Mesendoderm (in vitro differentiated cells): ENCODE measurements at places on chromosomes 13 and 19.

- peak; percentile 56 for DNase-seq
Measured at GRCh38 chr13:21069561-21070004, 8.2 kb upstream of the LATS2 start.

DNA sequence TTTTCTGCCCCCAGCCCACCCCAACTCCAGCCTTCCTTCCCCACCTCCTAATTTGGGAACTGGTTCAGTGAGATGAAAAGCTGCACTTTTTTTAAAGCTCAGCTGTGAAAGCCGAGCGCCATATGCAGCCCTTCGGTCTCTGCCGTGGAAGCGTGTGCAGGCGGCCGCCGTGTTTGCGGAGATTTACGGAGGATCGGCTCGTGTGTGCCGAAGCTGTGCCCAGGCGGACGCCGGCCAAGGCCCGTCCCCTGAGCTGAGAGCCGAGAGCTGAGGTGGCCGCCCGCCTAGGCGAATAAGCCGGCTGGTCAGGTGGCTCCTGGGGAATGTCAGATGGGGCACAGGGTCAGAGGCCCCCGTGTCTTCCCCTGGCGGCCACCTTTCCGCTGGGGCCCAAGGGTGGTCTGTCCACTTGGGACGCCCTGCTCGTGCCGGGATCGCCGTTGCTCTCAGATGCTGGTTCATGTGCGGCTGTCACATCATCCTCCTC, 78.7 kb downstream of the ZNF536 start:
- no peak for DNase-seq

DNA sequence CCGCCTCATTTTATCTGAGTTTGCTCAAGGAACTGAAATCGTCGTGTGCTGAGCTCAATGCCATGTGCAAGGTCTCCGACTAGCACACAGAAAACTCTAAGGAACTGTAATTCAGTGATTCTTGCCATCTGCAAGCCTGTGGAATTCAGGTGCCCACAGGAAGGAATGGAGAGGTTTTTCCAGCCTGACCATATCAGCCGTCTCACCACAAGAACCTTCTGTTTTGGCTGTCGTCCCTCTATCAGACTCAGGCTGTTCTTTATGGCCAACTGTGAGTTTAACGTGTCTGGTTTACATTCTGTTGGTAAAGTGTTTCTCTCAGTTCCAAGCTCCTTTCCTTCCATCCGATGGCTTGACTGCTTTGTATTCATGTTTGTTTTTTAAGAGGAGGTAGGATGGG, 293.5 kb downstream of the SPRY2 start:
- no peak for DNase-seq

DNA sequence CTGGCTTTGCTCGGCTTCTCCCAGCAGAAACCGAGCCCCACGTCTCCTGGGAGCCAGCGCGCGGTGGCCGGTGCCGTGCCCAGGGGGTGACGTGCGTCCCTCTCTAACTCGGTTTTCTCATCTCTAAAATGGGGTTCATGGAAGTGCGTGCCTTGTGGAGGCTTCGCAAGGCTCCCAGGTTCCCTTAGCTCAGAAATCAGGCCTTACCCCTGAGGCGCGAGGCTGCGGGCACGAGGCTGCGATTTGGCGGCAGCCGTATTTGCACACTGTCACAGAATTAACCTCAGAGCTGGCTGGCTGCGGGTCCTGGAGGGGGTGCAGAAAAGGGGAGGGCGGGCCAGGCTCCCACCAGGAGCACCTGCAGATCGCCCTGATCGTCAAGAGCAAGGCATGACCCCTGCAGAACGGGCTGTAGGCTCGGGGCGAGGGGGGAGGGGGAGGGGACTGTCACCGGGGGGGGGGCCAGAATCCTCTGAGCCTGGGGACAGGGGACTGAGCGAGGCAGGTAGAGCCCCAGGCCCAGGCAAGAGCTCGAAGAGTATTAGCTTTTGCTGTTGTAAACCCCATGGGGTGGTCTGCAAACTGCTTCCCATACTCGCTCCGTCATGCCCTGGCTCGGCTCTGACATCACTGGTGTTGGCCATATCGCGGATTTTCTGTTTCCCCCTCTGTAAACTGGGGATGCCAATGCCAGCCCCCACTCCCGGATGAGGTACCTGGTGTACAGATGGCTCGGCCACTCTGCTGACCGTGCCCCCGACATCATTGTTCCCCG, 62.2 kb downstream of the CCNE1 start:
- no peak for DNase-seq

GRCh38 chr19:10408511-10409283, 5.4 kb upstream of the CDC37 start:
- DNase-seq, result no peak

DNA sequence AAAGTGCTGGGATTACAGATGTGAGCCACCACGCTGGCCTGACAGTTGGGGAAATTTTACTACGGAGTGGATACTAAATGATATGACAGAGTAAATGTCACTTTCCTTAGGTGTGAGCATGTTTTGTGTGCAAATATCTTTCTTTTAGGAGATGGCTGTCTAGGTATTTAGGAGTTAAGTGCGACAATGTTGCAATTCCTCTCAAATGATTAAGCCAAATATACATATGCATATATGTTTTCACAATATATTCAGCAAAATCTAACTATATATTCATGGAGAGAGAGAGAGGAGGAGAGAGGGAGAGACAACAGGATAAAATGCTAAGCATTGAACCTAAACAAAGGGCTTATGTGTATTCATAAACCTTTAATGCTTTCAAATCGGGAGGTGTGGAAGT, 5.4 kb upstream of the SERTAD3 start:
- DNase-seq, result no peak

GRCh38 chr13:50276550-50276949, 261.3 kb downstream of the KCNRG start:
- DNase-seq, result no peak

DNA sequence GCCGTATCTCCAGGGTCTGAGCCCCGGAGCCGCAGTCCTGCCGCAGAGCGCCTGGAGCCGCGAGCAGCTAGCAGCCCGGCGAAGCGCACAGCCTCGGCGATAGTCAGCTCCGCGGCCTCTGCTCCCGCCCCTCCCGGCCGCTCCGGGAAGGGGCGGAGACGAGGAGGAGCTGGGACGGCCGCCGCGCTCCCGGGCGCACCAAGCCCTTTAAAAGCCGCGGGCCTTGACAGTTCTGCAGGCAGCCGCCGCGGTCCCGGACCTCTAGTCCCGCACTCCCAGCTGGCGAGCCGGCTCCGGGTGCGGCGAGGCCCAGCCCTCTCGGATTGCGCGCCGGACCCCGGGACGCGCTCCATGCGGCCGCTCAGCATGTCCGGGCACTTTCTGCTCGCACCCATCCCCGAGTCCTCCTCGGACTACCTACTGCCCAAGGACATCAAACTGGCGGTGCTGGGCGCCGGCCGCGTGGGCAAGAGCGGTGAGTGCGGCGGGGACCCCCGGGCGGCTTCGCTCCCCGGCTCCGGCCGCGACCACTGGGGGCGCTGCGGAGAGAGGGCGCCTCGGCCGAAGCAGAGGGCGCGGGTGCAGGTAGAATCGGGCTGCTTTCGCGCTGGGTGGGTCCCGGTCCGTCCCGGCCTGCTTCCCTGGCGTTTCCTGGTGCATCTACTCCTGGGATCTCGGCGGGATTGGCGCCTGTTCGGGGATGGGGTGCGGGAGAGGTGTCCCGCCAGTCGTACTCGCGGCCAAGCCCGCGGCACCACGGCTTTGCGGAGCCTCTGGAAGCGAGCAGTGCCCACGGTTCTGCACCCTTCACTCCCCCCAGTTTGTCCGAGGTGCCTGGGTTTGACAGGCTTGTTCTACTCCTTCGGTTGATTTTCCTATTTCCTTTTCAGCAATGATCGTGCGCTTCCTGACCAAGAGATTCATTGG, at the start of gene RASL11A:
Gene RASL11A (plus strand): TSS at position 237 of the 927 bp plus-strand sequence. CDS start 115 bp downstream, at position 352.
- DNase-seq, result peak; percentile 89

DNA sequence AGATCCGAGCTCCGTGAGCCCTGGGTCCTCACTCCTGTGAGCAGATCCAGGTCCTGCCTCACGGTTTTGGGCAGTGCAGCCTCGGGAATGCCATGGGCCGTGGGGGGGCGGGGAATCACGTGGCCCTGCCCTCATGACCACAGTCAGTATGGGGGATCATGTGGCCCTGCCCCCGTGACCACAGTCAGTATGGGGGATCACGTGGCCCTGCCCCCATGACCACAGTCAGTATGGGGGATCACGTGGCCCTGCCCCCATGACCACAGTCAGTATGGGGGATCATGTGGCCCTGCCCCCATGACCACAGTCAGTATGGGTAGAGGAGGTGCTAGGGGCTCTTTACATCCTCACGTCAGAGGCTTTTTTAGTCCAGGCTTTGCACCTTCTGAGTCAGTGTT, 64.3 kb upstream of the F7 start:
- no peak for DNase-seq

GRCh38 chr13:68160466-68160865, 930.3 kb upstream of the PCDH9 start:
- DNase-seq, result no peak

DNA sequence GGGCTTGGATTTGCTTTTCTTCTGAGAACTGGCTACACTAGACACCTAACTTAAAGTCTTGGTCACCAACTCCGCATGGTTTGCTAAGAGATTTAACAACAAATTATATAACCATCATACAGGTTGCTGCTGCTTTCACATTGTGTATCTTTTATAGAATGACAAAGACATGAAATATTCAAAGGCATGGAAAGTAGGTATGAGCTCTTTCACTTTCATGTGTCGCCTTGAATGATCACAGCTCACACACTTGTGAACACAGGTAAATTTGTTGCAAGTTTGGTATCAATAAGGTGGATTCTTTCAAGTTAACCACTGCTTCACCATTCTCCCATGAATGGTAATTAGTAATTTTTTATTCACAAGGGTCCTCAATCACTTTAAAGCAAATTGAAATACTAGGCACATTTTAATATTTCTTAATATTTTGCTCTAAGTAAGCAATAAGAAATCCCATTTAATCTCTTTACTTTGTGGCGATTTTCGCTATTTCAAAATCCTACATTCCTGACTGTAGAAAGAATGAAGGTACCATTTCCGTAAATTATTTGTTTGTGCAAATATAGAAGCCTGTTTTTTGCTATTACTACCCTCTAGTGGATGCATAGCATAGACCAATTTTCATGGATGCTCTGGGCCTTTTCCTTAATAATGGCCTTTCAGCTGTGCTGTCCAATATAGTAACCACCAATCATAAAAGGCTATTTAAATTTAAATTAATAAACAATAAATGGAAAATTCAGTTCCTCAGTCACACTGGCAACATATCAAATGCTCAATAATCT, 45.5 kb upstream of the FREM2 start:
- DNase-seq, result no peak

DNA sequence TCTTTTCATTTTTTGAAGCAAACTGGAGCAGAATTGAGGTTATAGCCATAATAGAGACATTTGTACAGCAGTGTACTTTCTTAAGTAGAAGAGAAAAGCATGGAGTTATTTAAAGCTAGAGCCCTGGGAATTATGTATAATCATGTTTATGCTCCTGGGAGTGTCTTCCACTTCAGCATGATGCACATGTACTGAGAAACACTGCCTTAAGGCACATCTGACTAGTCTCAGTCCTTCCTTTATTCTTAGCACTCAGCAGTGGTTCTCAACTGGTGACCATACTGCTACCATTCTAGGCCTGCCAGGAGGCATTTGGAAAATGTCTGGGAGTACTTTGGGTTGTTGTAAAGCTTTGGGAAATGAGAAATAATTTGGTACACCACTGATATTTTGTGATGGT, 45.8 kb downstream of the VWA8 start:
- no peak for DNase-seq

- no peak for DNase-seq
Measured at GRCh38 chr19:46954993-46955812, 64.4 kb upstream of the NPAS1 start.

DNA sequence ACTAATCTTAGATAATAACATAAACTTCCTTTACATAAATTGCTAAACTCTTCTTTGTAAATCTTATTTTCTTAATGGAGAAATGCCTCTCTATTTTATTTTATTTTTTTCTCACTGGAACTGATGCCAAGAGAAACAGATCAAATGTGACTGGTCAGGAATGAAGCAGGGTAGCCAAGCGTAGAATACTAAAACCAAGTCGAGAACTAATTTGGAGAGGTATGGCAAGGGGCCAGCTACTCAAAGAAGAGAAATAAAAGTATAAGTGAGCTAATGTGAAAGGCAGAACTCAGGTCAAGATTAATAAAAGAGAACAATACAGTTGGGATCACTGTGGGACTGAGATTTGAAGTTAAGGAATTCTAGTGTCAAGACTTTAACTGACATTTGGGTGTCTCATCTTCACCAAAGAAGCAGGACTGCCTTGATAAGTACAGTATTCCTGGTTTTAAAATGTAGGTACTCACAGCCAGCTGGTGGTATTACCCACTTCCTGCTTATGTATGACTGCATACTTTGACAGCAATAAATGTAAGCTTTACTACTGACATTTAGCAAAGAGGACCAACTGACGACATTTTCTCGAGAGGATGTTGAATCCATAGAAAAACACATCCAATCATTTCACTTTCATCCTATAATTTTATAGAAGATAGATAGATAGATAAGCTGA, 1192.2 kb downstream of the EFNB2 start:
- DNase-seq, result no peak

DNA sequence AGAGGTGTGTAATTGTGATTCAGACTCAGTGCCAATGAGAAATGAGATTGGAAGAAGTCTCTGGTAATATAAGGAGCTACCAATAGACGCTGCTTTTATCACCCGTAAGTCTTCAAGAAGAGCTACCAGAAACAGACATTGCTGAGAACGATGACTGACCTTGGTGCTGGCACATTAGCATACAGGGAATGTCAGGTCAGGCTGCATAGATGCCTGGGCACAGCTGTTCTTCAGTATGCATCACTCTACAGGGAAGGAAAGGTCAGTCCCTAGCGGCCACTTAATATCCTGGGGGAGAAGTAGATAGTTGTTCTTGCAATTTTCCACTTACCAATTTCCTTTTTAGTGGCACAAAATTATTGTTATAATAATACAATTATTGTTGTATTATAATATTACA, 380.4 kb downstream of the PCDH9 start:
- peak; percentile 43 for DNase-seq

- no peak for DNase-seq
Measured at GRCh38 chr19:3019211-3019854, 9.7 kb downstream of the TLE2 start.

GRCh38 chr19:27774827-27775226, 1438.1 kb downstream of the UQCRFS1 start:
- peak; percentile 60 for DNase-seq

DNA sequence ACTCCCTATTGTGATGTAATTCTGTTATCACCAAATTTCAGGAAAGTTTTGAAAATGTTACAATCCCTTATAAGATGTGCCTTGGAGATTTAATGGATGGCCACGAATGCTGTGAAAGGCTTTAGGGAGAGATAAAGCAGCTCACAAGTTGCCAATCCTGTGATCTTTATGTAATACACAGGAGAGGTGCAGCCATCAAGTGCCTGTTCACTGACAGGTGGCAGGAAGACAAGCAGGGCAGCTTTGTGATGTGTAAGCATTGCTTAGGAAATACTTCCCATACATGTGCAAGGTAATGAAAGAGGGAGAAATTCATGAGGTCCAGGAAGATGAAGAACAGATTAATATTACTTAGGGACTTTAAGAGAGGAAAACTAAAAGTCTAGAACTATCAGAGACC, 628.8 kb downstream of the SLITRK6 start:
- DNase-seq, result no peak

GRCh38 chr19:14375582-14376291, 5.5 kb upstream of the ADGRE5 start:
- no peak for DNase-seq
